GM13976 (cell line): ENCODE measurements at places on chromosomes 16 and 17.

- DNase-seq = no peak
These were observed 436.2 kb downstream of the SLC39A11 start for GRCh38 chr17:72656130-72656763.

GRCh38 chr17:28961391-28961790 is 10.1 kb upstream of the PHF12 start:
- DNase-seq = no peak

DNA sequence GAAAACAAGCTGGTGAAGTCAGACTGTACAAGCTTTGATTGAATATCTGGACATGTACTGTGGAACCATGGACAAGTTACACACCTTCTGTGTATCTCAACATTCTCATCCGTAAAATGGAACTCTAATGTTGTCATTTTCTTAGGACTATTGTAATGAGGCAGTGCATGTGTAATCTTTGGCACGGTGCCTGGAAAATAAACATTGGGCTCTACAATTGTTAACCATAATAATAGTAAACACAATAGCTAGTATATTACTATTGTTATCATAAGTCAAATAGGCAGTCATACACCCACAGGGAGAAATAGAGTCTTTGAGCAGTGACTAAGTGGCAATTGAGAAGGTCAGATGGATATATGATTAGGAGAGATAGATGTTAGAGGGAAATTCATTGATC is 39.8 kb upstream of the ANKFN1 start:
- no peak for DNase-seq

DNA sequence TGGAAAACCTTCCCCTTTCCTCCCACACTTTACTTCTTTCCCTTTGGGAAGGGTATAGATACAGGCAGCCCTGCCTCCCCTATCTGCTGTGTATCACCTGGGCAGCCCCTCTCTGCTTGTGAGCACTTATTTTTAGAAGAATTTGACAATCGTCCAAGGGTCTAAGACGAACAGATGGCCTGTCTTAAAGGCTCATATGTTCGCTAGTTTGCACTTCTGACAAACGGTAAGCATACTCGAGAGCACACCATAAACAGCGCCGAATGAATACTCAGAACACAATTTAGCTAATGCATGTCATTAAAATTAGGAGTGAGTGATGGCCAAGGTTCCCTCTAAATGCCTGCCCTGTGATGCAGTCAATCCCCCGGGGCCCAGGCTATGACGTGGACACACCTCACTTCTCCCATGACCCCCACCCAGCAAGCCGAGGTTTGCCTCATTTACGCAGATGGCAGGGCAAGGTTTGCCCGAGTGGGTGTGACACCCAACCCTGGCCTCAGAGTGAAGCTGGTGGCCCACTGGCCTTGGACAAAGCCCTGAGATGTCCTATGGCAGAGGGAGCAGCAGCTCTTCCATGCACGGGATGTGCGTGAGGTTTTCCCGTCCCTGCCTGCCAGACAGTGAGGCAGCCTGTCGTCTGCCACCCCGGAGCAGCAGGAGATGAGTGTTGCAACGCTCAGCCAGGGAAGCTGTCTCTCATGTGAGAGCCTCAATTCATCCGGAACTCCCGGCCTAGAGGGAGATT is 125.2 kb downstream of the C16orf78 start:
- DNase-seq = no peak

- DNase-seq = no peak
These were observed 35.2 kb upstream of the MEOX1 start for GRCh38 chr17:43696891-43697290.

DNA sequence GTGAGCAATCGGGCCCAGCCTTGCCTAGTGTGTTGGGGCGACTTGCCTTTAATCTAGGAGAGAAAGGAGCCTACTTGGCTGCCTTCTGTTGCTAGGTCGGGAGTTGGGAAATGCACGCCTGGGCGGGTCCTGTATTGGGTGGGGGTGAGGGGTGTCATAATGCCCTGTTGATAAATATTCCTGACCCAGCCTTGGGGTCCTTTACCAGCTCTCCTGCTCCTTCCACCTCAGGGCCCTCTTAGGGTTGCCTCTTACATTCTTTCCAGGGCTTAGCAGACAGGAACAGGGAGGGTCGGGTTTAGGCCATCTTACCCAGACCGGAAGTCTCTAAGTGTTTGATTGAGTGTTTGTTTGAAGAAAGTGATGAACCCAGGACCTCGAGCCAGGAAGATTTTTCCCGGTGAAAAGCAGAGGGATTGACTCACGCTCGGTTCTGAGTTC is 112.9 kb downstream of the SEC14L1 start:
- no peak for DNase-seq

- DNase-seq = no peak
These were observed 27.9 kb downstream of the MYOCD start for GRCh38 chr17:12693640-12694039.

DNA sequence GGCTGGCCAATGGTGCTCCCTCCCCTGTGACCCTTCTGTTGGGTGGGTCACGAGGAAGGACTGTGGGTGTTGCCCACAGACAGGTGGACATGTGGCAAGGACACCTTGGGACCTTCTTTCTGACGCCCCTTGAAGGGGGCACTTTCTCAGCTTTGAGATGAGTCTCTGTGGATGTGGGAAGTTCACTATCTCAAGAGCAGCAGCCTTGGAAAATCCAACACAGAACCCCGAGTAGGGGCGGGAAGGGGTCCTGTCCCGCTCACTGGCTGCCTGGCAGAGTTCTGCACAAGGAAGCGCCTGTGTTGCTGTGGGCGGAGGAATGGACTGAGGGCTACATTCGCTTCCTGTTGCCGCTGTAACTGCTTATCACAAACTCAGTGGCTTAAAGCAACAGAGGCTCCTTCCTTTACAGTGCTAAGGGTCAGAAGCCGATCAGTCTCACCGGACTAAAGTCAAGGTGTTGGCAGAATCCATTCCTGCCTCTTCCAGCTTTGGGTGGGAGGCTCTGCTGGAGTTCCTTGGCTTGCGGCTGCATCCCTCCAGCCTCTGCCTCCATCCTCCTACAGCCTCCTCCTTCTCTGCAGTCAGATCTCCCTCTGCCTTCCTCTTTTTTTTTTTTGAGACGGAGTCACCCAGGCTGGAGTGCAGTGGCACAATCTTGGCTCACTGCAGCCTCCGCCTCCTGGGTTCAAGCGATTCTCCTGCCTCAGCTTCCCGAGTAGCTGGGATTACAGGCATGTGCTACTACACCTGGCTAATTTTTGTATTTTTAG is 305.2 kb downstream of the SEC14L1 start:
- no peak for DNase-seq

- DNase-seq = peak; percentile 97
These were observed 36.1 kb upstream of the ZC3H18 start for GRCh38 chr16:88533932-88534637.

GRCh38 chr16:53159781-53160436 is 105.1 kb downstream of the CHD9 start:
- DNase-seq = peak; percentile 41

GRCh38 chr17:80546267-80546666 is 1.6 kb downstream of the RPTOR start:
- no peak for DNase-seq

- DNase-seq = no peak
These were observed 3.1 kb downstream of the CD300C start for GRCh38 chr17:74542727-74543383.

DNA sequence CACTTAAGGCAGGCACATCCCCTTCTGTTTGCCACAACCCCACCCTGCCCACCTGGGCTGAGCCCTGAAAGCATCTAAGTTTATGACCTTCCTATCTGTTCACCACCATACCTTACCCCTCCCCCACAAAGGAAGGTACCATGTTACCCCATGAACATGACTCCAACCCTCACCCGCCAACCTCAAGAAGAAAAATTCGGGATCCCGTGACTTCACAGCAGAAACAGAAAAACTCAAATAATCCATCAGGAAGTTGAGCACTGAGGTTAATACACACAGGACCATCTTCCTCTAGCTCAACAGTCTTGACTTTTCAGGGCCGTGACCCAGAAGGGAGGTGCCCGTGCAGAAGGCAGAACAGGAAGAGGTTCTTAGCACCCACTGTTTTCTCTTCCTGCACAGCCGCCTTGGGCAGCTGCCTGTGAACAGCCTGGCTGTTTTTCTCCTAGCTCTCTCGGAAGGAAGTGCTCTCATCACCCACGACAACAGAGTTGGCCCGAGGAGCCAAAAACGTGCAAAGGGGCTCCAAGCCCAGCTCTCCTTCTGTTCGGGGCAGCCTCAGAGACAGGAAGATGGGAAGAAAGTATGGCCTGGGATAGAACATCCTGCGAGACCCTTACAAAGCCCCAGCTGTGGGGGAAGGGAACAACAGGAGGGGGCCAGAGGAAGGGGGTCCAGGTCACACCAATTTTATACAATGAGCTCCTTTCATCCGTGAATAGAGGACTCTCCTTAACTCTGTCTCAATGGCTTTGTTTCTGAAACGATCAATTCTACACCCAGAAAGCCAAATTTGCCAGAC is 101.1 kb downstream of the XYLT1 start:
- peak; percentile 46 for DNase-seq
